Smooth muscle cell of the coronary artery (primary cell): ENCODE measurements at places on chromosomes 16 and 17. TPM values are rescaled to one million over a fixed set of nuclear protein-coding genes. Genes with fewer than 3 reads are reported as not detected.

The KNOP1 gene
- 5.1 and 11.7 TPM in 2 replicates for total RNA-seq

The USP43 gene
- total RNA-seq = under 0.01 TPM in 1 of 2 replicates, not detected in the other

The KSR1 gene
- total RNA-seq = 13.5 and 32.8 TPM in 2 replicates

The ASGR1 gene
- total RNA-seq = under 0.01 and 0.68 TPM in 2 replicates

The ADAMTS18 gene
- total RNA-seq = 0.12 and 0.38 TPM in 2 replicates

The TBC1D3G gene
- not detected in 2 replicates for total RNA-seq

The NKIRAS2 gene
- 17.3 and 27.1 TPM in 2 replicates for total RNA-seq
